ENCODE measurements at places on chromosomes 16 and 17.

DNA sequence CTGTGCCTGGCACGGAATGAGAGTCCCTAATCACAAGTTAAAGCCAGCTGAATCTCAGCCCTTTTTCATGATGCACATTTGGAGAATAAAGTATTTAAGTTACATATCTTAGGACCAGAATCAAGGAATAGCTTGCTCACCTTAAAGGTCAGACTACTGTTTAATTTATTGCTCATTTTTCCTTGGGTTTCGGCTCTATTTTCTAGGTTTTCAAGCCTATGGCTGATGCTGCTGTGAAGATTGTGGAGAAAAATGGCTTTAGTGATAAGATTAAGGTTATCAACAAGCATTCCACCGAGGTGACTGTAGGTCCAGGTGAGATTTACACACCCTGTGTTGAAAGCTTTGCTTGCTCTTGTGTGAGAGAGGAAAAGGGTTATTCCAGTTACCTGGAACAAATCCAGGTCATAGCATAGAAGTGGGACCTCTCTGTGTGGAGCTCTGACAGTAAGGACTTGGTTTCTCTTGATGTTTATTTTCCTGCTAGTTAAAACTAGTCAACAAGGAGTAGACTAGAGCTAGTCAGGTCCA is 18.1 kb downstream of the PRMT7 start:
- no peak for DNase-seq

- DNase-seq = no peak
Measured at GRCh38 chr17:22454070-22454999, 762.0 kb downstream of the KCNJ18 start.

DNA sequence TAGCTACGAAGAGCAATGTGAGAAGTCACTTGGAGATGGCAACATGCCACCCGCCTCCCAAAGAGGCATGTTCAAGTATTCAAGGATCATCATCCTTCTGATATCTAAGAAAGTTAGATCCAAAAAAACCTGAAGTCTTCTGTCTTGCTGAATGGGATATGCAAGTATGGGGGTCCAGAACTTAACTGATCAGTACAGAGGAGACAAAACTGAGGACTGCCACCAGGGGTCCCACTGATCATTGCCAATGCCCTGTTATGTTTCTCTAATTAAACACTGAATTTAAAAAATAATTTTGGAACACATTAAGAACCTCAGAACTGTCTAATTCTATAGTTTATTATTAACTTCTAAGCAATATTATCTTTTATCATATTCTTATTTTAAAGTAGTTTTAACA is 99.7 kb downstream of the CDH8 start:
- DNase-seq = no peak

DNA sequence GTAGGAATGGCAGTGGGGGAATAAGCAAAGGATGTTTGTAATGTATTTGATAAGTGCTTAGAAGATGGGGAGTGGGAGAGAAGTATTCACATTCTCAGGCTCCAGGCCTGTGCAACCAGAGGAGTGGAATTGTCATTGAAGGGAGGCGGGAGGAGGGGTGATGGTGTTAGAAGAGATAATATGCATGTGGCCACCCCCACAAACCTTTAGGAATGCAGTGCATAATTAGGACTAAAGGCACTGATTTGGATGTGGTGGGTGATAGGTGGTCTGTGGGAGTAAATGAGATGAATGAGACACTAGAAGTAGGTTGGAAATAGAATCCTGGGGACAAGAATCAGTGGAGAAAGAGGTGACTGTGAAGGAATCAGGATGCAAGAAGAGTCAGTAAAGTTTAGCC is 27.1 kb downstream of the UTP18 start:
- no peak for DNase-seq

DNA sequence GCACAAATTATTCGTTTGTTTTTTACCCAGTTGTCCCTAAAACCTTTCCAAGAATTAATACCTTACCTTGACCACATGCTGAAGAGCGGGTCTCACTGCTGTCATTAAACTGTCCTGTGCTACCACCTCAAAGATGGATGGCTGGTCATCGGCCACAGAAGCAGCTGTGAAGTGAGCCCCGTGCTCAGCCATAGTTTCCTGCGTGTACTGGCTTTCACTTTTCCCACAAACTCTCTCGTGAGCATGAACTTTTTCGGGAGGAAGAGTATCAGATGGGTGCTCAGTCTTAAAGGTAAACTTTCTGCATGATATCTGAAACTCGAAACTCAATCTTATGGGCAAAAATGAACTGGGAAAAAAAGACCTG is 558 bp downstream of the PEX12 start:
- DNase-seq = no peak

GRCh38 chr17:69516911-69517310 is 102.4 kb downstream of the MAP2K6 start:
- DNase-seq = no peak

GRCh38 chr16:10683170-10683569 is 11.6 kb downstream of the TEKT5 start:
- no peak for DNase-seq

- peak; percentile 94 for DNase-seq
Measured at GRCh38 chr17:59513934-59514841, 51.2 kb upstream of the DHX40 start.

DNA sequence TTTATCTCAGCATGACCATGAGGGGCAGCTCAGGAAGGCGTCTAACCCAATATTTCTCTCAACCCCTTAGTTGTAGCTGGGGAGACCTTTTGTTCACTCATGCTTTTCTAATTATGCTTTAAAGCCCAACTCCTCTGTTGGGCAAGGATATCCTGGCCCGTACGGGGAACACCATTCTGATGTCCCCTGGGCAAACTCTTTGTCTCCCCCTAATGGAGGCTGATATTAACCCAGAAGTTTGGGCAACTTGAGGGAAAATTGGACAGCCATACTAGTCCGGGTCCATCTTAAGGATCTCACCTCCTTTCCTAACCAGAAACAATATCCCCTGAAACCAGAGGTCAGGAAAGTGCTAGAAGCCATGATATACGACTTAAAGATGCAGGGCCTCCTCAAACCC is 143.7 kb upstream of the COX10 start:
- no peak for DNase-seq

- DNase-seq = peak; percentile 91
Measured at GRCh38 chr17:42659079-42659931, at the start of gene TUBG2. TSS of gene TUBG2 (plus strand) at chr17:42659284. CDS start at chr17:42659504, 220 bp downstream.

DNA sequence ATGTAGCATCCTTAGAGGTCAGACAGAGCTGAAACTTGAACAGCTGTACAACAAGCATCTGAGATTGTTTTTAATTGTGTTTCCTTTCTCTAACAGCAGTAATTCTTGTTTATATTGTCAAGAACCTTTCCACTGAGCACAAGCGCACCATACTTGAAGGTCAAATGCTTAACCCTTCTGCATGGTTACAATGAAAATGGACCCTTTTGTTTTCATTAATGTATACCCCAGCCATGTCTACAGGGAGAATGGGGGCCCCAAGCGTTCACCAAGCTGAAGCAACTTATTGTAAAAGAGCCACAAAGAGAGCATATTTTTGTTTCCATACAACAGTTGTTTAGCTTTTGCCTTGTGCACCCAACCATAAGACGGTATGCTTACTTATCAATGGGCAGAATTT is 210.8 kb downstream of the FTO start:
- no peak for DNase-seq

DNA sequence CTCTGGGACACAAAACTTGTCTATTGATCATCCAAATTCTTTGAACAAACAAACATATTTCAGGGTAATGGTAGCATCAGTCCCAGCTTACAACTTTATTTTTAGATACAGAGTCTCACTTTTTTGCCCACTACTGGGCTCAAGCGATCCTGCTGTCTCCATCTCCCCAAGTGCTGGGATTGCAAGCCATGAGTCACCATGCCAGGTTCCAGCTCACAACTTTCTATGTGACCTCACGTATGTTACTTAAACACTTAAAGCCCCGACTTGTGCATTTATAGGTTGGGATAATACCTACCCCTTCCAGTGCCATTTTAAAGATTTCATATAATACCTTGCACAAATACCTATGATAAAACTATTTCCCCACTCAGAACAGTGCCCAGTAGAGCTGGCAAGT is 42.0 kb upstream of the KSR1 start:
- no peak for DNase-seq

DNA sequence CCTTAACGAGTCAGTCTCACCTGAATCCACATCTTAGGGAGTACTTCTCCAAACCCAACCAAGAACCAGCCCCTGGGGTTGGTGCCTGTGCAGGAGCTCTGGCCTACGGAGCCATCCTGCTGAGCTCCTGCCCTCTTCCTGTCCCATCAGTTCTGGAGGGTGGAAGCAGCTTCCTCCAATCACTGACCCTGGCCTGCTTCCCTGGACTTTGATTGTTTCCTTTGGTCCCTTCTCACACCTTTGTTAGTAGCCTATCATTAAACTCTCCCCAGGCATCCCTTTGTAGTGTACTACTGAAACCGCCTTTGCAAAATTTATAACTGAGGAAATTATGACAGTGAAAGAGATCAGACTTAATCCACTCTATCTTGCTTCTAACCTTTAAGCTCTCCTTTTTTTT is 21.1 kb upstream of the C16orf87 start:
- no peak for DNase-seq

GRCh38 chr16:87642491-87642890 is 40.2 kb downstream of the JPH3 start:
- no peak for DNase-seq

DNA sequence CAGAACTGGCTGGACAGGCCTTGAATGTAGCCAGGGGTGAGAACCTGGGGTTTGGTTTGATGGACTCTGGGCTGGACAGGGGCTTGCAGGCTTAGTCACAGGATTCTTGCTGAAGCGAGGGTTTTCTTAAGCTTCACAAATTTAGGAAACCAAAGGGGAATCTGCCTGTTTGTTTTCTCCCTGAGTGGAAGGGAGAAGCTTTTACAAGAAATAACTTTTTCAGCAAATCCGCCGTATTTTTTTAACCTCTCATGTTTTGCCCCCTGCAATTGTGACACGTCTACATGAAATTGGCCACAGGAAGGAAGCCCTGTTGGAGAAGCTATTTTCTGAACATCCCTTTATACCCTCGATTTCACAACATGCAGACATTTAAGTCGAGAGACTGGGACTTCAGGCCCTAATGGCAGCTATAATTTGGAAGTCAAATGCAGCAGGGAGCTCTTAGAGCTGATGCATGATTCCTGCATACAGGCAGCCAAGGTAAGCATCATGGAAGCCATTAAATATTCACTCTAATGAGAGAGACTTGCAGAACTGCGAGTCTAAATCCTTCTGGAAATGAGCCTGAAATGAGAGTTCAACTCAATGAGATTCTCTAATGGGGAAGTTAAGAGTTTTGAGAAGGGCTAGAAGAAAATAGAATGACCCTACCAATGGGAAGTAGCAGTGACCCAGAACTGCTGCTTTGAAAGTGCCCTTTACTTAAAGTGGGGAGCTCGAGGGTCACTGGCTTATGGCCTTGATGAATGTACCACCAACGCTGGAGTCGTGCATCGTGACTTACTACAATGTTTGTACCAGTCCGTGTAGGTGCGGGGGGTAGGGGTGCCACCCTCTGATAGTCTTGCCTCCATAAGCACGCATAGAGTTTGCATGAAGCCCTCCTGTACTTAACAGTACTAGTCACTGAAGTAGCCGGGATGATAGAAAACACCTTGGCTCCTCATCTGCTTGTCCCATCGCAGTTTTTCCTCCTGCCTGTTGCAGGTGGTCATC is 45.1 kb upstream of the IRF8 start:
- DNase-seq = no peak

DNA sequence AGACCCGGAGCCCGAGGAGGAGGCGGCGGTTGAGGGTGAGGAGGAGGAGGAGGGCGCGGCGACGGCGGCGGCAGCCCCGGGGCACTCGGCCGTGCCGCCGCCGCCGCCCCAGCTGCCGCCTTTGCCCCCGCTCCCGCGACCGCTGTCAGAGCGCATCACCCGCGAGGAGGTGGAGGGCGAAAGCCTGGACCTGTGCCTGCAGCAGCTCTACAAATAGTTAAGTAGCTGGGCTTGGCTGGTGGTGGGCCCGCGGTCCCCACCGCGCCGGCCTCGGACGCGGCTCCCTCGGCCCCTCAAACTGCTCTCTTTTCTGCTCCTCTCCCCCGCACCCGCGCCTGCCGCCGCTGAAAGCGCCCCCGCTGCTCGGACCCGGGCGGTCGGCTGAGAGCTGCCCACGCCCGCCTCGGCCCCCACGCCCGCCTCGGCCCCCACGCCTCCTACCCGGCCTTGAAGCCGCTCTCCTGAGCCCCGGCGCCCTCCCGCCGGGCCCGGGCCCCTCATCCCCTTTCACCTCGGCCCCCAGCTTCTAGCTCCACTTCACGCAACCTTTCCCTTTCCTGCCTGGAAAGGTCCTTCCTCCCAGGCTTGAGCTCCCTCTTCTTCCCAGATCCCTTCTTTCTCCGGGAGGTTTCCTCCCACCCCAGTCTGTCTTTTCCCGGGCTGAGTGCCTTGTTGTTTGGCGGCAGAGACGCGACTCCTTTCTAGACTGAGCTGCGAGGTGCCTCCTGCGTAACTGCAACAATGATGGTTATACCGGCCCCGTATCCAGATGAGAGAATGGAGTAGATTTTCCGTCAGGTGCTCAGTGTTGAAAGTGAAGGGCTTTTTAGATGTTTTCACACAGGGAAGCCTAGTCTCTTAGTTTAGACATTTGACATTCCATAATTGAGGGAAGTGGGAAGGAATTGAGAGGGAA is 850 bp downstream of the PPM1E start:
- DNase-seq = peak; percentile 10

DNA sequence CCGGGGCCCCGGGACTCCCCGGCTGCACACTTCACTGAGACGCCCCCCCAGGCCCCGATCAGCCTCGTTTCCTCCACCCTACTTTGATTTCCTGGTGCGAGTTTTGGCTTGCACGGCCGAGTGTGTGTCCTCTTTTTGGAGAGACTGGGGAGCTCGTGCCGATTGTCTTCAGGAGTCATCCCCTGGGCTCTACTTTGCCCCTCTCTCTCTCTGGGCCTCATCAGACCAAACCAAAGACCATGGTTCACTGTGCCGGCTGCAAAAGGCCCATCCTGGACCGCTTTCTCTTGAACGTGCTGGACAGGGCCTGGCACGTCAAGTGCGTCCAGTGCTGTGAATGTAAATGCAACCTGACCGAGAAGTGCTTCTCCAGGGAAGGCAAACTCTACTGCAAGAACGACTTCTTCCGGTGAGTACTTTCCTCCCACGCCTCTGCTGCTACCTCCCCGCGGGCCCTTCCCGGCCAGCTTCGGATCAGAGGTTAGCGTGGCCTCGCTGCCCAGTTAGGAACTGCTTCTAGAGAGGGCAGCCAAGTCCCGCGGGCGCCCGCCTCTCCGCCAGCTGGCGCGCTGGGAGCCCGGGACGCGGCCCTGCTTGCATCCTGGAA is 787 bp downstream of the LHX1 start:
- DNase-seq = no peak

GRCh38 chr17:33210285-33210684 is 82.8 kb downstream of the ASIC2 start:
- no peak for DNase-seq

- DNase-seq = no peak
Measured at GRCh38 chr17:61331886-61332285, 67.8 kb upstream of the TBX2 start.

DNA sequence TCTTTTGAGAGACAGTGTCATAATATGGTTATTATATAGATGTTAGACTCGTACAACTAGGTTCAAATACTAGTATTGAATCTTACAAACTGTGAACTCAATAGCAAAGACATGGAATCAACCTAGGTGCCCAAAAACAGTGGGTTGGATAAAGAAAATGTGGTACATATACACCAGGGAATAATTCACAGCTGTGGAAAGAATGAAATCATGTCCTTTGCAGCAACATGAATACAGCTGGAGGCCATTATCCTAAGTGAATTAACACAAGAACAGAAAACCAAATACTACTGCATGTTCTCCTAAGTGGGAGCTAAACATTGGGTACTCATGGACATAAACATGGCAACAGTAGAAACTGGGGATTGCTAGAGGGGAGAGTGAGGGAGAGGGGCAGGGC is 8.1 kb downstream of the PHKB start:
- DNase-seq = no peak

Measured in DMS153 (cell line).